ENCODE measurements at places on chromosomes 7 and 10. TPM values are rescaled to one million over a fixed set of nuclear protein-coding genes. Genes with fewer than 3 reads are reported as not detected.
A peak's percentile ranks its signal among the peaks of the same experiment; 100 is the strongest.

The TMEM139 gene
- total RNA-seq: not detected

The ACSM6 gene
- total RNA-seq: not detected

The CYP26C1 gene
- total RNA-seq: not detected

The STAG3 gene
- total RNA-seq: 8.3 TPM

The PALD1 gene
- total RNA-seq: 0.20 TPM

- no peak for DNase-seq
Measured at GRCh38 chr10:33388382-33388781, 53.9 kb upstream of the NRP1 start.

The NUTM2E gene
- total RNA-seq: 0.05 TPM

DNA sequence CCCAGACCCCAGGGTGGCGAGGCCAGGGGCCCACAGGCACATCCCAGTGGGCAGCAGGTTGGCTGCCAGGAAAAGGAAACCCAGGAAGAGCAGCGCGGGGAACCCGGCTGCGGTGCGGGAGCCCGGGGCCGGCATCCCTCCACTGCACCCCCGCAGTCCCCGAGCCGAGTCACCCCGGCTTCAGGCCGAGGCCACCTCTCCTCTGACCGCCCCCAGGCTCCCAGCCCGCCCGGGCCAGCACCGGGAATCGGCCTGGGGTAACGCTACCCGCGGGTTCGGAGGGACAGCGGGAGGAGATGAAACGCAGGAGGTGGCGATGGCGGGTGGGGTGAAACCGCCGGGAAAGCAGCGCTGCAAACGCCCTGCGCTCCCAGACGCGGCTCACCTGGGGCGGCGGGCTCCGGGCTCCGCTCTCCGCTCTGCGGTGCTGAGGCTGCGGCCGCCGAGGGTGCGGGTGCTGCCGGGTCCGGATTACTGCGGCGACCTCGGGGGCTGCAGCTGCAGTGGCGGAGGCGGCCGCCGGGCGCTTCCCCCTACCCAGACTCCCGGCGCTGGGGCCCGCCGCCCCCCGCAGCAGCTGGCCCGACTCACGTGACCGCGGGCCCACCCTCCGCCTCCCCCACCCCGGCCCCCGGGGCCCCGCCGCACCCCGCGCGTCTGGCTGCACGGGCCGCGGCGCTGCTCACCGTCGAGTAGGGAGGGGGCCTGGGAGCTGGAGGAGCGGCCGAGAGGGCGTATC, at the start of gene SCRN1:
TSS of gene SCRN1 (minus strand) at position 545 of the 739 bp plus-strand sequence. CDS start 20,734 bp downstream, outside the sequence.
- DNase-seq: peak; percentile 41

DNA sequence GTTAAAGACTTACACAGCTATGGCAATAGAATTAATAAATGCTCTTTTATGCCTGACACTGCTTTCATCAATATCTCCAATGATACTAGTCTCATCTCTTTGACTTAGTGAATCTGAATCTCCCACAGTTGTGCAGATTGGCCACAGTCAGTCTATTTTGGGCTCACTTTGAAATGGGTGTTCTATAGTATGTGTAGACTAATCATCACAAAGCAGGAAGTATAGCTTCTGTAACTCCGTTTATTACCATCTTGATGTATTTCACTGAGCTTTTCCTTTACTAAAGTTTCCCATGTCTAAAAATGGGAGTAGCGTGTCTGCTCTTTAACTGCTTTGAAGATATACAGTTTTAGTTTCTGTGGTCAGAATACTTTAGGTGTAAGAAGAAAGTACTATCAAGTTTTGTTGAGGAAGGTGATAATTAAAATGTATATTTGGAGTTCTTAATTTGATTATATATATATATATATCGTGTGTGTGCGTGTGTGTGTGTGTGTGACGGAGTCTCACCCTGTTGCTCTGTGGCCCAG, 70.1 kb downstream of the ST7 start:
- DNase-seq: no peak

The CELF2 gene
- 0.05 TPM for total RNA-seq

GRCh38 chr10:95394161-95394880, 103.5 kb upstream of the PDLIM1 start:
- DNase-seq: peak; percentile 92

DNA sequence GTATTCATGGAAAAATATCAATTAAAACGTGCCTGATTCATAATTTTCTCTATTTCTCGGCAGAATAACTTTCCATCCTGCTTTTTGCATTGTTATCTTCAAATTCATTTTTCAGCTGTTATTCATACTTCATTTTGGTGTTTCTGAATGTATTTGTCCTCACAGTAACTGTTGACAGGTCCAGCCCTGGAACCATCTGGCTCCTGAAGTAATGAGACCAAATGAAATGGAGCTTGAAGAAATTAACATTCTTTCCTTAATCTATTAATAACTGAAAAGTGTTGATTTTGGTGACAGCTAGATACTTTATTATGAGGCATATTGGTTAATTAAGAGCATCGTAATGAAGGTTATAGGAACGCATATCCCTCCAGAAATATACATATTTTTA, 257.0 kb upstream of the MINDY3 start:
- no peak for DNase-seq

- DNase-seq: no peak
Measured at GRCh38 chr10:70241081-70241480, 7.9 kb upstream of the PPA1 start.

The METTL2B gene
- 31.3 TPM for total RNA-seq

DNA sequence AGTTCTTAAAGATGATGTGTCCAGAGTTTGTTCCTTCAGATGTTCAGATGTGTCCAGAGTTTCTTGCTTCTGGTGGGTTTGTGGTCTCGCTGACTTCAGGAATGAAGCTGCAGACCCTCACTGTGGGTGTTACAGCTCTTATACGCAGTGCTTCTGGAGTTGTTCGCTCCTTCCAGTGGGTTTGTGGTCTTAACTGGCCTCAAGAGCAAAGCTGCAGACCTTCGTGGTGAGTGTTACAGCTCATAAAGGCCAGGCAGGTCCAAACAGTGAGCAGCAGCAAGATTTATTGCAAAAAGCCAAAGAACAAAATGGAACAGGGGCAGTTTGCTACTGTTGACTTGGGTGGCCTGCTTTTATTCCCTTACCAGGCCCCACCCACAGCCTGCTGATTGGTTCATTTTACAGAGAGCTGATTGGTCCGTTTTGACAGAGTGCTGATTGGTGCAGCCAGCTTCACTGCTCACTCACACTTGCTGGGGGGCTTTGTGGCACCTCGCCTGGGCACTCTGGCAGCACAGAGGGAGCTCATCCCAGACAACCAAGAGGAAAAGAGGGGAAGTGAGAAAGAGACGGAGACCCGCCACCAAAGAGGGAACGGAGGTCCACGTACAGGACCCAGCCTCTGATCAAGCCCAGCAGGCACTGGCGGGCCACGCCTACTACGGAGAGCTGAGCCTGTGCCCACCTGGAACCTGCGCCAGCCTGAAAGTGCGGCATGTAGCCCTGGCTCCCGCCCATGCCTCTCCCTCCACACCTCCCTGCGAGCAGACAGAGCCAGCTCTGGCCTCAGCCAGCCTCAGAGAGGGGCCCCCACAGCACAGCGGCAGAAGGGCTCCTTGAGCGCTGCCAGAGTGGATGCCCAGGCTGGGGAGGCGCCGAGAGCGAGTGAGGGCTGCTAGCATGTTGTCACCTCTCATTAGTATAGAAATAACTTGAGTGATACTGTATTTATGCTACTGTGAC, 55.8 kb upstream of the SEMA3C start:
- DNase-seq: no peak

The MYH16 gene
- total RNA-seq: 0.34 TPM

The COBL gene
- not detected for total RNA-seq

Data from M059J (cell line).